Karpas-422 (cell line): ENCODE measurements at places on chromosomes 2 and 18. TPM values are rescaled to one million over a fixed set of nuclear protein-coding genes. Genes with fewer than 3 reads are reported as not detected.

GRCh38 chr2:148829618-148830017 lies 45.4 kb upstream of the KIF5C start:
- DNase-seq, result no peak
- no peak overlapping the region for H3K4me3 ChIP-seq
- H3K27ac ChIP-seq, result no peak overlapping the region
- H3K36me3 ChIP-seq, result no peaks in the 10 kb centered on the region

DNA sequence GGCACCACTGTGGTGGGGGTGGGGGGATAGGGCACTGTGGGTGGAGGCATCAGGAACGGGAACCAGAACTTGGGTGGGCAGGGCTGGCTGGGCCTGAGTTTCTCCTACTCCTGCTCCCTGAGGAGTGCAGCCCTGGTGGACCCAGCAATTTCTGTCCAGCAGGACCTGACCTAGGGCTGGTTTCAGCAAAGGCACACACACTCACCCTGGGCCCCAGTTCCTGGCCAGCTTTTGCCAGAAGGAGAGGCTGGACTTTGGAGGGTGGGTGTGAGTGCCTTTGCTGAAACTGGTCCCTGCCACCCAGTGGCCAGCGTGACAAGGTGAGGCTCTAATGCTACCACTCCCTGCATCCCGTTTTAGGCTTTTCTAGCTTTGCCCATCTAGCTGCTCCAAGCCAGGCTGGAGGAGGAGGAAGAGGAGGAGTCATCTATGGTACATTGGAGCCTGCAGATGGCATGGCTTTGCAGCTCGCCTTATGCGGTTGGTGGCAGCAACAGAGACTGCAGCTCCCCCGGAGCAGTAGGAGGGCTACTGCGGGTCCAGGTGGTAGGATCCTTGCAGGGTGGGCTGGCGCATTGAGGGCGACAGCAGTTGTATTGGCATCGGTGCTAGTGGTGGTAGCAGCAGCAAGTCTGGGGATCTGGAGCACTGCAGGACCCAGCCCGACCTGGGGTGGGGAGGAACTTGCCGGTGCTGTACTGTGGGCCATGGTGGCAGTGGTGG lies 40.4 kb upstream of the IMP4 start:
- H3K27me3 ChIP-seq, result no peaks in the 10 kb centered on the region
- H3K4me3 ChIP-seq, result no peak overlapping the region
- no peaks in the 10 kb centered on the region for H3K4me1 ChIP-seq
- DNase-seq, result peak; percentile 41
- no peaks in the 10 kb centered on the region for H3K36me3 ChIP-seq

DNA sequence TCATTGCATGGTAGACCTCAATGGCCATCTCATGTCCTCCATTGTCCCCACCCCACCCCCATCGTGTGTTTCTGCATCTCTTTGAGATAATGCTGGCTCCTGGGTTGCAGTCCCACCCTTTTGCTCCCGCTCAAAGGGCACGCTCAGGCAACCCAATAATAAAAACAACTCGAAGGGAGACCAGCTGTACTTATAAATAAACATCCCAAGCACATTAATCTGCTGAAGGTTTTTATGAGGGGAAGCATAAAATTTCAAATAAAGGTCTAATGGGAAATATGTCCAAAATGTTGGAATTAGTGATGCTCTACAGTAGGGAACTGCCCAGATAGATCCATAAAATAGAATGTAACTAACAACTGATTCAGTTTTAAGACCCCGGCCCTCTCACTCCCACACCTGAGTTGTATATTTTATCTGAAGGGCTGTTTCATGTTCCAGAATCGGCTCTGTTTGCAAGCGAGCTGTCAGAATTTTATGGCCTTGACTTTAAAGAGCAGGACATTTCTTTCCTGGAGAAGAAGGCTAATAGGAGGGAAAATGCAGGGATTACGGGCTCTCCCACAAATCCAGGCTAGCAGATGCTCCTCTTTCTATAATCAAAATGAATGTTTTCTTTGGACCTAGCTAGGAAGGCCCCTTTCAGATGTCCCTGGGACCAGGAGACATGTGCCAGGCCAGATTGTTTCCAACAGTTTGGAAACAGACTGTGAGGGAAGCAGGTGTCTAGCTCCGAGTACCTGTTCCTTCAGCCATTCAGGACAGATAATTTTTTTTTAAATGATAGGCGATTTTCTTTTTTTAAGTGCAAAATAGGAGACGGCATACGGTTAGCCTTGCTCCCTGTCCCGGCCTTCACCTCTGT lies 103.7 kb downstream of the APOB start:
- H3K4me1 ChIP-seq, result no peaks in the 10 kb centered on the region
- no peak overlapping the region for H3K27ac ChIP-seq
- no peaks in the 10 kb centered on the region for H3K27me3 ChIP-seq
- no peak overlapping the region for H3K4me3 ChIP-seq
- DNase-seq, result no peak
- H3K36me3 ChIP-seq, result no peaks in the 10 kb centered on the region

Gene SPC25
- 5.4 and 17.5 TPM in 2 replicates for total RNA-seq

Gene G6PC2
- total RNA-seq, result not detected in 2 replicates

GRCh38 chr2:230930928-230931555 lies 6.0 kb upstream of the GPR55 start:
- no peak for DNase-seq
- no peaks in the 10 kb centered on the region for H3K4me1 ChIP-seq
- H3K27me3 ChIP-seq, result no peaks in the 10 kb centered on the region
- no peak overlapping the region for H3K4me3 ChIP-seq
- no peaks in the 10 kb centered on the region for H3K36me3 ChIP-seq
- H3K27ac ChIP-seq, result no peak overlapping the region

DNA sequence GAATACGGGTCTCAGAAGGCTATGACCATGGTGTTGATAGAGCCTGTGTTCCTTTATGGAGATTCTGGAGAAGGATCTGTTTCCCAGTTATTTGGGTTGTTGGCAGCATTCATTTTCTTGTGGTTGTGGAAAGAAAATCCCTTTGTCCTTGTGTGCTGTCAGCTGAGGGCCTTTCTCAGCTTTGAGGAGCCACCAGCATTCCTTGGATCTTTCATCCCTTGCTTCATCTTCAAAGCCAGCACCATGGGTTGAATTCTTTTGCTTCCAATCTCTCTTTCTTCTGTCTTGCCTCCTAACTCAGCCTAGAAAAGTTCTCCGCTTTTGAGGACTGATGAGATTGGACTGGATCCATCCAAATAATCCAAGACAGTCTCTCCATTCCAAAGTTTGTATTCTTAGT lies 103.2 kb upstream of the MMADHC start:
- no peaks in the 10 kb centered on the region for H3K27me3 ChIP-seq
- no peak overlapping the region for H3K27ac ChIP-seq
- H3K36me3 ChIP-seq, result no peaks in the 10 kb centered on the region
- H3K4me3 ChIP-seq, result no peak overlapping the region

- H3K4me3 ChIP-seq, result no peak overlapping the region
- DNase-seq, result no peak
- H3K27ac ChIP-seq, result no peak overlapping the region
- H3K27me3 ChIP-seq, result no peaks in the 10 kb centered on the region
Measured at GRCh38 chr2:43438342-43438741, 157.5 kb downstream of the THADA start.

DNA sequence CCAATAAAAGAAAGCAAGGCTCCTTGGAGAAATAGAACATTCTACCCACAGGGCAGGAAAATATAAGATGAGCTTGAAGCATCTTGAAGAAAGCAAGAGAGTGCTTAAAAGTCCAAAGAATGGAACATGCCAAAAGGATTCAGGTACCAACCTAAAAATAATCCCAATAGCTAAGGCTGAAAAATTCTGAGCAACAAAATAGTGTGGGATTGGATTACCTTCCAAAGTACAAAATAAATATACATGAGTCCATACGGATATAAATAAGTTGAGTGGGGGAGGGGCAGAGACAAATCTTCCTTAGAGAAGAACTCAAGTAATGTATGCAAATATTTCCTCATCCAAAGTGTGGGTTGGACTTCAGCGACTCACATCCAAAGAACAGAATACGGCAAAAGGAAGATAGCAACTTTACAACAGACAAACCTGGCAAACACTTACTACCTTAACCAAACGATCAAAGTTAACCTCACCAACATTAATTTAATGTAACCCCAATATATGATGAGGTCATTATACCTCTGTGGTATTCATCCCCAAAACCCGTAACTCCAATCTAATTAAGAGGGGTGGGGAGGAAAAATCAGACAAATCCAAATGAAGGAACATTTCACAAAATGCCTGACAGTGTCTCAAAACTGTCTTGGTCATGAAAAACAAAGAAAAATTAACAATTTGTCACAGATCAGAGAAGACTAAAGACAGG lies 26.9 kb downstream of the MEMO1 start:
- no peak overlapping the region for H3K27ac ChIP-seq
- no peak overlapping the region for H3K4me3 ChIP-seq
- DNase-seq, result no peak
- peaks cover 15% of the 10 kb centered on the region for H3K4me1 ChIP-seq

Gene ALPI
- total RNA-seq, result not detected in 2 replicates

DNA sequence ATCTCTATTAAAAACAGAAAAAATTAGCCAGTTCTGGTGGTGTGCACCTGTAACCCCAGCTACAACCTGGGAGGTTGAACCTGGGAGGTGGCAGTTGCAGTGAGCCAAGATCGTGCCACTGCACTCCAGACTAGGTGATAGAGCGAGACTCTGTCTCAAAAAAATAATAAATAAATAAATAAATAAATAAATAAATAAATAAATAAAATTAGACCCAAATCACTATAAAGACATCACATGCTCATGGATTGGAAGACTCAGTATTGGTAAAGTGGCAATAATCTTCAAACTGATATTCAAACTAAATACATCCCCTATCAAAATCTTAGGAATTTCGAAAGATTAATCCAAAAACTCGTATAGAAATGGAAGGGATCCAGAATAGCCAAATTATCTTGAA lies 15.5 kb upstream of the GALNT1 start:
- no peak overlapping the region for H3K27ac ChIP-seq
- no peaks in the 10 kb centered on the region for H3K36me3 ChIP-seq
- no peak overlapping the region for H3K4me3 ChIP-seq

GRCh38 chr2:14125624-14126293 lies 506.8 kb upstream of the LRATD1 start:
- H3K27ac ChIP-seq, result no peak overlapping the region
- no peaks in the 10 kb centered on the region for H3K27me3 ChIP-seq
- no peaks in the 10 kb centered on the region for H3K4me1 ChIP-seq
- H3K4me3 ChIP-seq, result no peak overlapping the region

- no peak for DNase-seq
- no peaks in the 10 kb centered on the region for H3K36me3 ChIP-seq
- H3K27ac ChIP-seq, result no peak overlapping the region
- H3K4me1 ChIP-seq, result no peaks in the 10 kb centered on the region
- no peak overlapping the region for H3K4me3 ChIP-seq
Measured at GRCh38 chr2:113131352-113132185, 4.2 kb downstream of the IL1RN start.

DNA sequence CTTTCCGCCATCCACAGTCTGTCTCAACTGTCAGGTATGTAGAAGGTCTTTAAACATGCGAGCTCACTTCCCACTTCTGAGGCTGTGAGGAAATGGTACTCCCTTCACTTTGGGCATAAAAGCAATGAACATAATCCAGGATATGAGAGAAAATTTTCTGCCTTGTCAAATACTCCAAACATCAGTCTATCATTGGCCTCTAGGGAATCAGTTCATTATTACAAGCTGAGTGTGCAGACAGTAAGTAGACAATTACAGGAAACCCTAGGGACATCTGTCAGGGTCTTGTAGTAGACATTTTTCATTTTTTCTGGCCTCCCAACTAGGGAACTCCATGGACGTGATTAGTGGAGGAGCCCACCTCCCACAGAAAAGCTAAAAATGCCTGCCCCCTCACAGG lies 13.6 kb upstream of the APCDD1 start:
- H3K27ac ChIP-seq, result no peak overlapping the region
- DNase-seq, result no peak
- peaks cover 29% of the 10 kb centered on the region for H3K4me1 ChIP-seq
- no peaks in the 10 kb centered on the region for H3K36me3 ChIP-seq
- no peak overlapping the region for H3K4me3 ChIP-seq

Gene PAIP2B
- 2.6 and 5.6 TPM in 2 replicates for total RNA-seq

GRCh38 chr18:23950644-23951043 lies 63.9 kb upstream of the TTC39C start:
- H3K4me1 ChIP-seq, result no peaks in the 10 kb centered on the region
- no peaks in the 10 kb centered on the region for H3K36me3 ChIP-seq
- H3K27ac ChIP-seq, result no peak overlapping the region
- H3K27me3 ChIP-seq, result no peaks in the 10 kb centered on the region
- no peak for DNase-seq
- no peak overlapping the region for H3K4me3 ChIP-seq

Gene MPP4
- 0.45 TPM in 1 of 2 replicates, not detected in the other for total RNA-seq

GRCh38 chr18:31526374-31526773 lies 28.4 kb downstream of the DSG2 start:
- H3K4me3 ChIP-seq, result no peak overlapping the region
- H3K27ac ChIP-seq, result no peak overlapping the region
- DNase-seq, result no peak
- peaks cover 5% of the 10 kb centered on the region; the same call in 1 of the 2 replicates for H3K4me1 ChIP-seq
- H3K27me3 ChIP-seq, result no peaks in the 10 kb centered on the region
- H3K36me3 ChIP-seq, result no peaks in the 10 kb centered on the region

Gene TSGA10
- total RNA-seq, result 9.9 and 12.7 TPM in 2 replicates

- H3K27ac ChIP-seq, result no peak overlapping the region
- H3K27me3 ChIP-seq, result no peaks in the 10 kb centered on the region
Measured at GRCh38 chr2:230680463-230681170, 32.0 kb upstream of the CAB39 start.

GRCh38 chr2:152367547-152368390 lies 32.8 kb downstream of the FMNL2 start:
- DNase-seq, result no peak
- H3K27me3 ChIP-seq, result no peaks in the 10 kb centered on the region; the same call in 1 of the 2 replicates
- no peaks in the 10 kb centered on the region for H3K36me3 ChIP-seq
- no peak overlapping the region for H3K4me3 ChIP-seq

- no peak overlapping the region for H3K27ac ChIP-seq
- H3K27me3 ChIP-seq, result no peaks in the 10 kb centered on the region
- H3K36me3 ChIP-seq, result no peaks in the 10 kb centered on the region
Measured at GRCh38 chr2:18788592-18788991, 199.2 kb upstream of the NT5C1B start.

DNA sequence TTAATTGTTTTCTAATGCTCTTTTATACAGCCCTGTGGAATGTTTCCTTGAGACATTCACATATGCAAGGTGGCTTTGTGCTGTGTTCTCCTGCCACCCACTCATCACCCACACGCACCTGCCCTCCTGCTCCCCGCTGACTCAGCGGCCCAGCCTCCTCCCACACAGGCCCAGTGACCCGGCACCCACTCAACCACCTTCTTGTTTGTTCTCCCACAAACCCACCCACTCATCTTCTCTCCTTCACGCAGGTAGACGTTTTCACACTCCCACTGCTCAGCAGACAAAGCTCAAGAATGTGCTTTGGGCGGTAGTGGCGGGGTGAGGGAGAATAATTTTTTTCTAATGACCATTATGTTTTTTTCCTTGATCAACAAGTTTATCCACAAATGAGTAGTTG lies 28.6 kb upstream of the NEMP2 start:
- H3K36me3 ChIP-seq, result no peaks in the 10 kb centered on the region
- H3K27ac ChIP-seq, result no peak overlapping the region
- no peak for DNase-seq
- no peaks in the 10 kb centered on the region for H3K27me3 ChIP-seq

GRCh38 chr2:150627526-150627925 lies 140.1 kb upstream of the RND3 start:
- no peak for DNase-seq
- H3K27ac ChIP-seq, result no peak overlapping the region
- H3K4me1 ChIP-seq, result no peaks in the 10 kb centered on the region
- H3K4me3 ChIP-seq, result no peak overlapping the region
- H3K27me3 ChIP-seq, result no peaks in the 10 kb centered on the region
- no peaks in the 10 kb centered on the region for H3K36me3 ChIP-seq

Gene SOX11
- not detected in 2 replicates for total RNA-seq

Gene CNRIP1
- 2.8 TPM in 1 of 2 replicates, not detected in the other for total RNA-seq

GRCh38 chr2:45889053-45889452 lies 237.6 kb downstream of the PRKCE start:
- peaks cover 85% of the 10 kb centered on the region for H3K4me1 ChIP-seq
- H3K27me3 ChIP-seq, result no peaks in the 10 kb centered on the region
- H3K36me3 ChIP-seq, result no peaks in the 10 kb centered on the region
- peak; percentile 96 for DNase-seq
- H3K4me3 ChIP-seq, result peak overlapping the region; percentile 37; the same call in 1 of the 2 replicates
